GM12878 (cell line): ENCODE measurements at places on chromosomes 1 and 21. TPM values are rescaled to one million over a fixed set of nuclear protein-coding genes. Genes with fewer than 3 reads are reported as not detected.

DNA sequence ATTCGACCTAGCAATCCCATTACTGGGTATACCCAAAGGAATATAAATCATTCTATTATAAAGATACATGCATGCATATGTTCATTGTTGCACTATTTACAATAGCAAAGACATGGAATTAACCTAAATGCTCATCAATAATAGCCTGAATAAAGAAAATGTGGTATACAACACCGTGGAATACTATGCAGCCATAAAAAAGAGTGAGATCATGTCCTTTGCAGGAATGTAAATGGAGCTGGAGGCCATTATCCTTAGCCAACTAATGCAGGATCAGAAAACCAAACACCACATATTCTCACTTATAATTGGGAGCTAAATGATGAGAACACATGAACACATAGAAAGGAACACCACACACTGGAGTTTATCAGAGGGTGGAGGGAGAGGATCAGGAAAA is 69.5 kb upstream of the TNR start:
- DNase-seq = no peak
- H3K4me1 ChIP-seq = no peaks in the 10 kb centered on the region
- no peak overlapping the region for H3K4me3 ChIP-seq
- H3K27me3 ChIP-seq = no peaks in the 10 kb centered on the region; the same call in 1 of the 2 replicates
- no peaks in the 10 kb centered on the region for H3K36me3 ChIP-seq

Gene TINAGL1
- total RNA-seq = 0.23 and 0.40 TPM in 2 replicates

DNA sequence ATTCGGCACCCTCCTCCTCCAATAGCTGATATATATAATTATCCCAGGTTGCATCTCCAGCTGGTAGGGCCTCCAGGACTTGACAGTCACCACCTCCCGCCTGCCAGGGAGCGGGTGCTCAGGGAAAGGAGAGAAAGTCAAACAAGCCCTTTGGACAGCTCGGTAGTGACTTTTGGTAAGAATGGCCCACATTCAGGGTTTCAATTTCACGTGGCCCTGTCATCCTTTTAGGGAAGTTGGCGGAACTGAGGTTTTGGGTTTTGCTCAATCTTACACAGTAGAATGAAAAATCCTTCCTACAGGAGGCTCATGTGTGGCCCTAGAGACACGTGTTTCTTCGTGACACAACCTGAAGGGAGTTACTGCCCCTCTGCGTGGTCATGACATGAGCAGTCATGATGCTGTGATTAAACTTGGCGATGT is 44.2 kb downstream of the CAPN8 start:
- no peak overlapping the region for H3K4me3 ChIP-seq
- no peak overlapping the region for H3K27ac ChIP-seq
- peak; percentile 60 for DNase-seq
- H3K4me1 ChIP-seq = peaks cover 5% of the 10 kb centered on the region; the same call in 1 of the 2 replicates

DNA sequence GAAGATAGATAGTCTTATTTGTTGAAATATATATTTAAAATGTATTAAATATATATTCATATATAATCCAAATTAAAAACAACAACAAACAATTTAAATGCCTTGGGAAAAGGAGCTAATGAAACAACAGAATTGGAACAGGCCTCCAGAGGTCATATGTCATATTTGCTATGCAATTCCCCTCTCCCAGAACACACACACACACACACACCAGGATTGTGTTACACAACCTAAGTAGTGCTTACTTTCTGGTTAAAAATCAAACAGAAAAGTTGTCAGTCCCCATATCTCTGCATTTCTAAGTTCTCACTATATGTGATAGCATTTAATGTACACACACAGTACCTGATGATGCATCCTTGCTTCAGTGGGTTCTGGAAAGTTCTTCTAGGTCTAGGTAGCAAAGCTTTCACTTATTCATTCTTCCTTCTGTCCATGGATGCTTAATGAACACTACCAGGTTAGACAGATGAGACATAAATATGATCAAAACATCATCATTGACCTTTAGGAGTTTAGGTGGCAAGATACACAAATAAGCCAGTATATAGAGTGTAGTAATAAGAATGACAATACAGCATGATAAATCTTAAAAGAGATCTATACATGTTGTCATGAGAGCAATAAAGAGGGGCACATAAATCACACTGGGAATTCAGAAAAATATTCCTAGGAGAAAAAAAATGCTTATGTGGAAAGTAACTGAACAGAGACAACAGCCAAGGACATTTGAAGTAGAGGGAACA is 662.8 kb downstream of the PTPRC start:
- H3K27ac ChIP-seq = no peak overlapping the region
- no peaks in the 10 kb centered on the region for H3K27me3 ChIP-seq
- H3K4me3 ChIP-seq = no peak overlapping the region
- DNase-seq = no peak
- H3K4me1 ChIP-seq = no peaks in the 10 kb centered on the region

- no peak for DNase-seq
- H3K27ac ChIP-seq = no peak overlapping the region
- H3K36me3 ChIP-seq = no peaks in the 10 kb centered on the region
- no peaks in the 10 kb centered on the region for H3K27me3 ChIP-seq
These were observed 115.5 kb upstream of the NCAM2 start for GRCh38 chr21:20882462-20883407.

DNA sequence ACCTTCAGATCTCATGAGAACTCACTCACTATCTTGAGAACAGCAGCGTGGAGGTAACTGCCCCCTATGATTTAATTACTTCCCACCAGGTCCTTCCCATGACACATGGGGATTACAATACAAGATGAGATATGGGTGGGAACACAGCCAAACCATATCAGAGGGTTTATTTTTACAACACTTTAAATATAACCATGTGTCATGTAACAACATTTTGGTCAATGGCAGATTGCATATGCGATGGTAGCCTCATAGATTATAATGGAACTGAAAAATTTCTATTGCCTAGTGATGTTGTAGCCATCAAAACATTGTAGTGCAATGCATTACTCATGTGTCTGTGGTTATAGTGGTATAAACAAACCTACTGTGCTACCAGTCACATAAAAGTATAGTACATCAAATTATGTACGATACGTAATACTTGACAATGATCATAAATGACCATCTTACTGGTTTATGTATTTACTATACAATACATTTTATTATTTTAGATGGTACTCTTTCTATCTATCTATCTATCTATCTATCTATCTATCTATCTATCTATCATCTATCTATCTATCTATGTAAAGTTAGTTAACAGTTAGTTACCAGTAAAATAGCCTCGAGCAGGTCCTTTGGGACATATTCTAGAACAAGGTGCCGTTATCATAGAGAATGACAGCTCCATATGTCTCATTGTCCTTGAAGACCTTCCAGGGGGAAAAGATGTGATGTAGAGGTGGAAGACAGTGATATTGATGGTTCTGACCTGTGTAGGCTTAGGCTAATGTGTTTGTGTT is 12.6 kb upstream of the S100B start:
- no peaks in the 10 kb centered on the region for H3K36me3 ChIP-seq
- no peak overlapping the region for H3K4me3 ChIP-seq
- no peaks in the 10 kb centered on the region for H3K27me3 ChIP-seq
- H3K4me1 ChIP-seq = peaks cover 7% of the 10 kb centered on the region
- no peak overlapping the region for H3K27ac ChIP-seq

Gene LCK
- total RNA-seq = 126 and 143 TPM in 2 replicates

Gene RAB7B
- total RNA-seq = not detected in 2 replicates

GRCh38 chr1:55234016-55234415 is 18.9 kb upstream of the USP24 start:
- no peak overlapping the region for H3K27ac ChIP-seq
- DNase-seq = no peak
- no peaks in the 10 kb centered on the region; the same call in 1 of the 2 replicates for H3K27me3 ChIP-seq

Gene RGS1
- total RNA-seq = 38.5 and 45.8 TPM in 2 replicates

DNA sequence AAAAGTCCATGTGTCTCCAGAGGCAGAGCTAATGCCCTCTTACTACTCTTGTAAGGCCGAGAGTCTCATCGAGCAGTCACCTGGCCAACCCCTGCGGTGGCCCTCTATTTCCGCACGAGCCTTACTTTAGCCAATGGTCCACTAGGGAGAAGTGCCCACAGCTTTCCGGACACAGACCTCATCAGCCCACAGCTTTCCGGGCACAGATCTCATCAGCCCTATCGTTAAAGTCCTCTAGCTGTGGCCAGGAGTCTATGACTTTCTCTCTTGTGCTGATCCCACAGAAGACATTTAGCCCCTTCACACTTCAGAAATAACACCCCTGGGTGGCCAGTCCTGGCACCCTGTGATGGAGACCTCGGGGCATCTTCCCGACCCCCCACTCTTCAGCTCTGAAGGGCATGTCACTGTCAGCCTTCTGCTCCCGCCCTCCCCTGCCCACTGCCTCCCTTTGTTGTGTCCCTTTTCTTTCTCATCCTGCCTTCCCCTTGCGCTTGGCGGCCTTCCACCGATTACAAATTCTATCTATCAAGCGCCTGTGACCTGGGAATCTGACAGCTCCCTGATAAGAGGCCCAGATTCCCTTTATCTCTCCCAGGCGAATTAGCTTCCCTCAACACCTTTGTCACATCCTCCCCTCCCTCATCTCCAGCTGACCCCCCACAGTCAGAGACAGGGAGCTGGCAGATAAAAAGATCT is 161.0 kb downstream of the PLXNA2 start:
- no peaks in the 10 kb centered on the region; the same call in 1 of the 2 replicates for H3K4me1 ChIP-seq
- H3K27me3 ChIP-seq = no peaks in the 10 kb centered on the region; the same call in 1 of the 2 replicates
- no peak overlapping the region for H3K4me3 ChIP-seq
- no peaks in the 10 kb centered on the region for H3K36me3 ChIP-seq
- no peak overlapping the region for H3K27ac ChIP-seq

Gene ARHGAP30
- 136 and 143 TPM in 2 replicates for total RNA-seq

DNA sequence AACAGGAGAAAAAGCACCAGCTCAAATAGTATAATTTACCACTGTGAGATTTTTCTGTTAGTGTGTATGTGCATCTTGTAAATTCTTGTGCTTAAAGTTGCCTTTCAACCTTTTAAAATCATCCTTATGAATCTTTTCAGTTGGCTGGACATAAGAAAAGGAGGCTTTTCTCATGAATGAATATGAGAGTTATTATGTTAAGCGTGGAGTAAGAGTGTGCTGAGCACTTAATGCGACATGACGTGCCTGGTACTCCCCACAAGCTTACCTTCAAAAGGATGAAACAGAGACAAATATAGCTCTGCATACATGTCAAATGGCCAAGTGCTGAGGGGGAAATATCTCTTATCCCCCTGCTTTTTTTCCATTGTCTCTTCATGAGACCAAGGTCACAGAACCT is 85.3 kb upstream of the ADGRL2 start:
- no peak overlapping the region for H3K4me3 ChIP-seq
- H3K4me1 ChIP-seq = no peaks in the 10 kb centered on the region
- DNase-seq = no peak
- no peak overlapping the region for H3K27ac ChIP-seq

- no peaks in the 10 kb centered on the region; the same call in 1 of the 2 replicates for H3K27me3 ChIP-seq
- H3K27ac ChIP-seq = no peak overlapping the region
- no peak for DNase-seq
- no peaks in the 10 kb centered on the region for H3K36me3 ChIP-seq
- no peaks in the 10 kb centered on the region for H3K4me1 ChIP-seq
These were observed 59.3 kb downstream of the RNF220 start for GRCh38 chr1:44464361-44464760.

Gene FCRL2
- total RNA-seq = 0.21 and 0.36 TPM in 2 replicates

Gene FCRL1
- total RNA-seq = 0.85 and 0.90 TPM in 2 replicates

Gene AMY1C
- not detected in 2 replicates for total RNA-seq

DNA sequence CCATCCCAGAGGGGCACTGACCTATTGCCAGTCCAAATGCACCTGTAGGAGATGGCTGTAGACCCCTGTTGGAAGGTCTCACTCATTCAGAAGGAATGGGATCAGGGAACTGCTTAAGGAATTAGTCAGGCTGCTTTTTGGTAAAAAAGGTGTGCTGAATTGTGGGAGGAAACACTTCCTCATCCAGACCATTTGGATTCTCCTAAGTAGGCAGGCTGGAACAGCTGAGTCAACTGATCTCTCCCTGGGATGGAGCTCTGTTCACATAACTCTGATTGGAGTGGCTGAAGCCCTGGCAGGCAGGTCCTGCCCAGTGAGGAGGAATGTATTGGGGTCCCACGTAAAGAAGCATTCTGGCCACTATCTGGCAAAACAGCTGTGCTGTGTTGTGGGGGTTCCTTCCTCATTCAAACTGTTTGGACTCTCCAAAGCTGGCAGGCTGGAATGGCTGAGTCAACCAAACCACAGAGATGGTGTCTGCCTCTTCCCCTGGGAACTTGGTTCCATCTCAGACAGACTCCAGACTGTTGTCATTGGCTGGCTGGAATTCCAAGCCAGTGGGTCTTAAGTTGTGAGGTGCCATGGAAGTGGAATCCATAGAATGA is 70.7 kb upstream of the PDC start:
- no peak for DNase-seq
- H3K27me3 ChIP-seq = no peaks in the 10 kb centered on the region
- H3K27ac ChIP-seq = no peak overlapping the region

DNA sequence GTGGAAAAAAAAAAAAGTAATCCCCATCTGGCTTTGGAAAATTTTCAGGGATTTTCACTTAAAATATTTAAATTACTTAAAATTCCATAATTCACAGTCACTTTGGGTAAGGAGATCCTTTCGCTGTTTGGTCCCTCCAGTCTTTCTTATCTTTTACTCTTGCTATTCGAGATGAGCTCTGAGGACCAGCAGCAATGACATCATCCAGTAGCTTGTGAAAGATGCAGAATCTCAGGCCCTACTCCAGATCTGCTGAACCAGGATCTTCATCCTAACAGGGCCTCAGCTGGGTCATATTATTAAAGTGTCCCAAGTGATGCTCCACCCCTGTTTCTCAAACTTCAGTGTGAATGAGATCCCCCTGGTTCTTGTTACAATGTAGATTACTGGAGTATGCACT is 46.9 kb upstream of the PLXNA2 start:
- no peaks in the 10 kb centered on the region for H3K4me1 ChIP-seq
- no peaks in the 10 kb centered on the region for H3K36me3 ChIP-seq
- DNase-seq = no peak
- H3K4me3 ChIP-seq = no peak overlapping the region

GRCh38 chr1:3477241-3477995 is 23.0 kb downstream of the ARHGEF16 start:
- no peak overlapping the region for H3K27ac ChIP-seq
- H3K36me3 ChIP-seq = no peaks in the 10 kb centered on the region
- H3K4me3 ChIP-seq = no peak overlapping the region
- no peaks in the 10 kb centered on the region for H3K27me3 ChIP-seq

GRCh38 chr1:10663678-10664035 is 132.8 kb downstream of the CASZ1 start:
- no peak for DNase-seq
- no peaks in the 10 kb centered on the region for H3K27me3 ChIP-seq
- peaks cover 15% of the 10 kb centered on the region for H3K36me3 ChIP-seq
- no peak overlapping the region for H3K4me3 ChIP-seq
- H3K4me1 ChIP-seq = no peaks in the 10 kb centered on the region

GRCh38 chr1:169550294-169550693 is 36.0 kb downstream of the F5 start:
- H3K27me3 ChIP-seq = no peaks in the 10 kb centered on the region
- no peak overlapping the region for H3K27ac ChIP-seq
- no peaks in the 10 kb centered on the region for H3K36me3 ChIP-seq
- no peaks in the 10 kb centered on the region for H3K4me1 ChIP-seq

Gene DIO1
- not detected in 2 replicates for total RNA-seq

GRCh38 chr1:10387677-10388386 is 11.0 kb upstream of the PGD start:
- H3K4me3 ChIP-seq = no peak overlapping the region
- no peaks in the 10 kb centered on the region for H3K27me3 ChIP-seq
- 0 out of 2 replicates have a peak overlapping the region, but pooled peaks have one; percentile 6 for H3K27ac ChIP-seq
- H3K4me1 ChIP-seq = peaks cover 6% of the 10 kb centered on the region

Gene MFSD2A
- total RNA-seq = 23.1 and 23.4 TPM in 2 replicates

- no peak for DNase-seq
- peaks cover 6% of the 10 kb centered on the region for H3K4me1 ChIP-seq
- H3K4me3 ChIP-seq = peak overlapping the region; percentile 84
- no peaks in the 10 kb centered on the region for H3K27me3 ChIP-seq
These were observed 2.2 kb downstream of the ELOA start for GRCh38 chr1:23745515-23745914.

Gene TNFAIP8L2
- 5.4 and 6.2 TPM in 2 replicates for total RNA-seq

GRCh38 chr1:24636661-24637357 is 6.3 kb upstream of the SRRM1 start:
- DNase-seq = no peak
- H3K36me3 ChIP-seq = no peaks in the 10 kb centered on the region
- no peaks in the 10 kb centered on the region for H3K27me3 ChIP-seq
- H3K27ac ChIP-seq = no peak overlapping the region

Gene ICOSLG
- 15.1 and 16.4 TPM in 2 replicates for total RNA-seq
